ENCODE measurements at places on chromosomes 1 and 21.

DNA sequence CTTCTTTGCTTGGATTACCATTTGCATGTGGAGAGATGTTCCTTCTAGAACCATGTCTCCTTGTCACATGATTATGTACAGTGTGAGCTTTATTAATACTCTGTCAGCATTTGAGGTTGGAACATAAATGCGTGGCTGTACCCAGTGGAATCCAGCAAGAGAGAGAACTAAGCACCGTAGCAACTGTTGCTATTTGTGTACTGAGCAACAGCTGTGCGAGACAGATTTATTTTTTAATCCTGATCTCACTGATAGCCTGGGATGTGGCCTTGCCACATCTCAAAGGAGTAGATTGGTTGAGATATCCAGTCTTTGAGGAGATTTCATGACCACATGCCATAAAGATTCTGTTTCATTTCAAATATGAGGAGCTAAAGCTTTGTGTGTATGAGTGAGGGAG lies 43.4 kb downstream of the KIF1B start:
- no peak for DNase-seq

GRCh38 chr1:54996869-54997710 lies 1.6 kb upstream of the BSND start:
- no peak for DNase-seq

DNA sequence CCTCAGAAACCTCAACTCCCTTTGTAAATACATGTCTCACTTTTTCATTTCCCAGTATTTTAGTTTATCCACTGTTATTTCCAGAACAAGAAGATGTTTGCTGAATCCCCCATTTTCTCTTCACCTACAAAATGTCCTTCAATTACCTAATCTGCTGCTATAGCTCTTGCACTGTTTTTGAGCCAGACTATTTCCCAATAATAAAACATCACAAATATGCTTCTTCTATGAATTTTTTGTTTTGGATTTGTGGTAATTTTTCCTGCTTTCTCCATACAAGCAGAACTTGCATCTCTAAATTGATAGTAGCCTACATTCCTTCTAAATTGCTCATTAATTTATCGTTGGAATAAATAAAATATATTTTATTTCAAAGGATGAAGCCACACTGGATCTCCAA lies 199.6 kb upstream of the C1orf87 start:
- no peak for DNase-seq

- DNase-seq: no peak
These were observed 22.7 kb upstream of the PDXK start for GRCh38 chr21:43696214-43696613.

- DNase-seq: no peak
These were observed 19.7 kb downstream of the STUM start for GRCh38 chr1:226568077-226568831.

DNA sequence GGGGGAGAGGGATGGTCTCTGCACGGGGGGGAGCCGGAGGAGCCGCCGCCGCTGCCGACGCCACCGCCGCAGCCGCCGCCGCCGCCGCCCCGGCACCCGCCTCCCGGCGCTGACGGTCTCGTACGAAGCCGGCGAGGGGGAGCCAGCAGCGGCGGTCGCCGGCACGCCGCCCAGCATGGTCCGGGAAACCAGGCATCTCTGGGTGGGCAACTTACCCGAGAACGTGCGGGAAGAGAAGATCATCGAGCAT lies 311 bp downstream of the SPEN start:
- no peak for DNase-seq

- no peak for DNase-seq
These were observed at the start of gene FCRLA for GRCh38 chr1:161706482-161707347. Gene FCRLA, plus strand, starts transcription at chr1:161707229. Its CDS starts 36 bp downstream, at chr1:161707265.

DNA sequence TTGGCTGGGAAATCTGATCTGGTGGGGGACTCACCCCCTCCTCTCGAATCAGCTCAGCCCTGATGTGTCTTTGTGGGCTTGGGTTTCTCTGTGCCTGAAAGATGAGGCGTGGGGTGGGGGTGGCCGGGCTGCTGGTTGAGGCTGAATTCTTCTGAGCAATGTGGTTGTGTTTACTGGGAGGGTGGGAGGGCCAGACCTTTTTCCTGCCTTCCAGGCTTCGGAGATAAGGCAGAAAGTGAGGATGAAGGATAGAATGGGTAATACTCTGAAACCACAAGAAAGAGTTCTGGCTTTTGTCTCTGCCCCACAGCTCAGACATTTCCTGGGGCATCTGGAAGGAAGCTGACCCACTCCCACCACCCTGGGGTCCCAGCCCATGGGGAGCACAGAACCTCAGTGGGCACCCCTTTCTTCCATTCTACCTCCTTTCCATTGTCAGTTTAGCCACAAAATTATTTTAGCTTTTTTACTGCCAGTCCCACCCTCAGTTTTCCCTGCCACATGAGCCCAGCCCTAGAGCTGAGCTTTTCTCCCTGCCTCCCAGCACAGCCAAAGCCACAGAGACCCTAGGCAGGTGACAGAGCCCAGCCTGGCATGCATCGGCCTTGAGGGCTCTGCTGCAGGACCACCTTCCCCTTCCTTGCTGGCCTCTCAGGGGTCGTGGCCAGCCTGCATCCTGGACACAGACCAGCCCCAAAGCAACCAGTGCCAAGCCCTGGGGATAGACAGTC lies 11.2 kb downstream of the ALX3 start:
- no peak for DNase-seq
